ENCODE measurements at places on chromosomes 2 and 18. TPM values are rescaled to one million over a fixed set of nuclear protein-coding genes. Genes with fewer than 3 reads are reported as not detected.

The SCN1A gene
- total RNA-seq = not detected

The ZNF804A gene
- 0.10 TPM for total RNA-seq

The MEP1B gene
- not detected for total RNA-seq

The ABCG5 gene
- not detected for total RNA-seq
